ENCODE measurements at places on chromosomes 12 and 14.

DNA sequence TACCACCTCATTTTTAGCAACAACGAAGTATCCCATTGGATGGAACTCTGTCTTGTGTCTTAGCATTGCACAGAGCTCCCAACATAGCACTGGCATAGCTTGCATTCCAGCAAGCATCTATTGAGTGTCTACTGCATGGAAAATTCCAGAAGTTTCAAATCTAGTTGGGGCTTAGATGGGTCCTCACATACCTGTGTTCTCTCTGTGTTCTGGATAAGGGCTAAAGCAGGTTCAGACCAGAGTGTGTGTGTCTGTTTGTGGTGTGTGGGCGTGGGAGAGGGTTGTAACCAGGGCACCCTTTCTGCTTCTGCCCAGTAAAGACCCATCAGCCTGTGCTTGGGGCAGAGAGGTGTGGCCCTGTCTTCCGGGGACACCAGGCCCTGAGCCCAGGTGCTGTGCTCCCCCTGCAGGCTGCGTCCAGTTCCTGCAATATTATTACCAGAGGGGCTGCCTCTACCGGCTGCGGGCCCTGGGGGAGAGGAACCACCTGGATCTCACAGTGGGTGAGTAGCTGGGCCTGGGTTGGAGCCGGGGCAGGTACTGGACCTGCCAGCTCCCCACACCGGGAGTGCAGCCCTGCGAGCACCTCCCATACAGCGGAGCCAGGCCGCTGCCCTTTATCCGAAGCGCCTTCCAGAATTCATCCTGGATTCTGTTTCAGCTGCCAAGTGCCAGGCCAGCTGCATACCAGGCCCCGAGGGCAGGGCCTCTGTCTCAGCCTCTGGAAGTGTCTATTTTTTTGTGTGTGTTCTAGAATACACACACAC, 20.3 kb downstream of the RHOF start:
- DNase-seq: peak; percentile 78

DNA sequence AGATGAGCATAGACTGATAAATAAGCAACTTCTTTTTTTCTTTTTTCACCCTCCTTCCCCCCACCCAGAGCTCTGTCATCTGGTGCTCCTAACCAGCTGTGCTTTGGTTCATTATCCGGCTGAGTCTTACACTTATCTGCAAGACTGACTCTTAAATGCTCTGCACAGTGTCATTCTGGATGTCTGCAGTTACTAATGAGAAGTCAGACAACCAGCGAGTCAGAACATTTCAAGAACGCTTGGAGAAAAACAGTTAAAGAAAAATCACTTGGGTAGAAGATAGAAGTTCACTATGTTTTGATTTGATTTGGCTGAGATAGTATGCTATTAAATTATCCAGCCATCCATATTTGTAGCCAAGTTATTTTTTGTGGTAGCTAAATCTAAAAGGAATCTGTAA, 328.9 kb upstream of the PRICKLE1 start:
- no peak for DNase-seq

GRCh38 chr12:12992418-12993130, 7.5 kb downstream of the HEBP1 start:
- DNase-seq: no peak

GRCh38 chr14:37116933-37117849, 55.2 kb downstream of the SLC25A21 start:
- no peak for DNase-seq

DNA sequence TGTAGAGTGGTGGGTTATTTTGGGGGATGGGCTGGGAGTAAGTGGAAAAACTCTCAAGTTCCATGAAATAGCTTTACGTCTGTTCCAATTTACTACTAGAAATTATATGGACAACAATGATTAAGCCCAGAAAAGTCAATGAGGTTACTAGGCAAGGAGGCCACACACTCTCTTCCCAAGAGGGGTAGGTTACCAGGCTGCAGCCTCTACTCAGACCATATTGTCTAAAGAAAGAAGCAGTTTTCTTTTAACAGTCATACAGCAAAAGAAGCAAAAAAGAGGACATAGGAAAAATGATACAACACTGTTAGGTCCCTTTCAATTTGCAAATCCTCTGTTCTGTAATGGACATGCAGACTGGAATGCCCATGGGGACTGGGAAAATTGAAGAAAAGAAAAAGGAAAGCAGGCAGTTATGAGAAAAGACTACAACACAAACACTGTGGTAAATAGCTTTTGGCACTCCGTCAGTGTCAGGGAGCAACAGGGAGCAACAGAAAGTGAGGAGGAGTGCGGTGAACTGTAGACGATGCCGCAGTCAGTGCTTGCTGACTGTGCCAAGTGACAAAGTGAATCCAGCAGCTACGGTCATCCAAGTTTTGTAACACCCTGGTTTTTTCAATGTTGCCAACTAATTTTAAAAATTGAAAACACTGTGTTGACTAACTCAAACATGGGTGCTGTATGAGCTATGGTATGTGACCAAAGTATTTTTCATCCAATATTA, 39.8 kb upstream of the HMGA2 start:
- DNase-seq: no peak

- no peak for DNase-seq
Measured at GRCh38 chr14:90509403-90509802, 112.6 kb downstream of the CALM1 start.

GRCh38 chr14:82345184-82345583, 811.5 kb upstream of the SEL1L start:
- no peak for DNase-seq

DNA sequence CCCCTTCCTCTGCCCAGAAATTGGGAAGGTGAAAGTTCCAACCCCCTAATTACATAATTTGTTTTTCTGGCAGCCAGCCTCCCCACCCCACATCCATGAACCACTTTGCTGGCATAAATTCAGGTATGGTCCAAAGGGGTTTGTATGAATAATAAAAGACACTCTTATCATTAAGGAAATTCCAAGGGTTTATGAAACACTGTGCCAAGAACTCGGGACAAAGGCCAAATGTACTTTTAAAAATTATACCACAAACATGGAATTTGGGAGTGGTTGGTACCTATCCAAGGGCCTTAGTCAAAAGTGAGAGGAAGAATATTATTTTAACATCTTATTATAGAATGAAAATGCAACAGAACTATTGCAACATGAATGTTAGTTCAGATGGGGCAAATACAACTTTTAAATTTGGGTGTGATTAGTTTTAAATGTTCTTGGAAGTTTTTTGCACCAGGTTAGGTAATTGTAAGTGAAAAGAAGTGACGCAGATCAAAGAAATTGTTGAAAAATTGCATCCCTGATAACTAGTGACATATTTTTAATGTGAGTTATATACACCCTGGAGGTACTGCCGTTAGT, 217.8 kb downstream of the TMEM117 start:
- DNase-seq: no peak

- no peak for DNase-seq
Measured at GRCh38 chr12:124501827-124502226, 65.6 kb downstream of the NCOR2 start.

DNA sequence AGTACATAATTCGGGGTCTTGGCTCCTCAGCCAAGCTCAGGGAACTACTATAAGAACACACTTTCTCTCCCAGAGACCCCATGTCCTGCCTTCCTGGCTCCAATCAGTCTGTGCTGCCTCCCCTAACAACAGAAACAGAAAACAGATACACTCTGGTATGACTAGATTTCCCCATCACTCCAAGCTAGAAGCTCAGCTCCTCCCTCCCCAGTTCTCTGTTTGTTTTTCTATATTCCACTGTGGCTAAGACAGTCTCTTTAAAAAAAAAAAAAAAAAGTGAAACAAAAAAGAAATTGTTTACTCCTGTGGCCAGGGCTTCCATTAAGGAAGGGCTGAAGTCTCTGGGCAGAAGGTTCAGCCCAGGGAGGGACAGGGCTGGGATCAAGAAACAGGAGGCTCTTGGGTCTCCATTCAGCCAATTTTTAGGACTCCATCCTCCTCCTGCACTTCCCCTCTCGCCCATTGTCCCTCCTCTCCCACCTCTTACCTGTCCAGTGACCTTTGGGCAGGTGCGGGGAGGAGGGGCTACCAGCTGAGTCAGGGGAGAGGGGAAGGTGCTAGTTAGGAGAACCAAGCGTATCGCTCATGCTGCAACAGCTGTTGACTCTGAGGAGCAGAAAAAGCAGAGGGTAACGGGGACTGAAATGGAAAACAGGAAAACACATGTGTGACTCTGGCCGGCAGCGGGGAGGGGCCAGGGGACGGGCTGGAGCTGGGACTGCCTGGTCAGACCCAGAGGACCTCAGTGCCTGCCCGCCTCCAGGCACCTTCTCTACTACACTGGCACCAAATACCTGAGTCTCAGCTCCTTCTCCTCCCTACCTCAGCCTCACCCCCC, 4.1 kb upstream of the SLC7A7 start:
- no peak for DNase-seq

- DNase-seq: no peak
Measured at GRCh38 chr12:128817111-128818015, 6.4 kb downstream of the SLC15A4 start.

DNA sequence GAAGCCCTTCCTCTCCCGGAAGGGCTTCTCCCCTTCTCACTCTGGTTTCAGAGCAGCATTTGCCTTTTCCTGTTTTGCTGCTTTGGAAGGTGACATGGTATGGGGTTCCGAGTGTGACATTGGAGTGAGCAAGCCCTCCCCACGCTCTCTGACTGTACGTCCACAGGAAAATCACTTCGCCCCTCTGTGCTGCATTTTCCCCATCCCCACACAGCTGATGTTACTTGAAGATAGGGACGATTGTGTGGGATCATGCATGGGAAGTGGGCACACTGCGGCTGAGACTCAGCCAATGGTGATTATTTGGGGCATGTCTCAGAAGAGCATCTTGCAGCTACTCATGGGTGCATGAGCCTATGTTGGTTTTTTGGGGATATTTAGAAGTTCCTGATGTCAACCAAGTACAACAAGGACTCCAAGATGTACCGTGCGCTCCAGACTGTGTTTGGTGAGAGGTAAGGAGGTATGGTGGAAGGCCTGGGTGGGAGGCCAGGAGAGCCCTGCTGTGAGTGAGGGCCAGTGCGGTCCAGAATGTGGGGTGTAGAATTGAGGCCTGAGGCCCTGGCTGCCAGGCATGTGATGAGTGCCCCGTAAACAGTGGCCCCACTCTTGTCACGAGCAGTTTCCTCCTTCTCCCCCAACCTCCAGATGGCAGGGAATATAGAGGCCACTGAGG, 15.1 kb downstream of the CYP46A1 start:
- no peak for DNase-seq

- DNase-seq: no peak
Measured at GRCh38 chr12:123063535-123063934, 83.1 kb downstream of the ARL6IP4 start.

DNA sequence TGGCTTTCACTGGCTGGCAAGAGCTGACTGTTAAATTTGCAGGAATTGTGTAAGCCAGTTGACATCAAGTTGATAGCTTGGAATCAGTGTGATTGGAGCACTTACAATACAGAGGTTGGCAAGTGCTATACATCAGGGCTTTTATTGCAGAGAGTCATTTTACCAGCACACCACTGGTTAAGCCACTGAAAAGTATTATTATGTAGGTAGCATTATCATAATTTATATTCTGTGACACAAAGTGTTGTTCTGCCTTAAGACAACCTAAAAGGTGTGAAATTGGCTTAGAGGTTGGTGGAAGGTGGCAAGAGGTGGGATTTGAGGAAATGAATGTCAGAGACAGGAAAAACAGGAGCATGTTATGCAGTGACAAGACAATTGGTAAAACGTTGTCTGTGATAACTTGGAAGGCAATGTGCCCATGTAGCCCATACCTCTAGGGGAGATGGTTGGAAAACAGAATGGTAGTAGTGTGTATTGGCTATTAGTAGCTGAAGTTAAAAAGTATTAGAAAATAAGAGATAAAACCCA, 172.9 kb upstream of the PRICKLE1 start:
- DNase-seq: no peak

GRCh38 chr12:121452340-121452984, 52.5 kb downstream of the RNF34 start:
- no peak for DNase-seq

DNA sequence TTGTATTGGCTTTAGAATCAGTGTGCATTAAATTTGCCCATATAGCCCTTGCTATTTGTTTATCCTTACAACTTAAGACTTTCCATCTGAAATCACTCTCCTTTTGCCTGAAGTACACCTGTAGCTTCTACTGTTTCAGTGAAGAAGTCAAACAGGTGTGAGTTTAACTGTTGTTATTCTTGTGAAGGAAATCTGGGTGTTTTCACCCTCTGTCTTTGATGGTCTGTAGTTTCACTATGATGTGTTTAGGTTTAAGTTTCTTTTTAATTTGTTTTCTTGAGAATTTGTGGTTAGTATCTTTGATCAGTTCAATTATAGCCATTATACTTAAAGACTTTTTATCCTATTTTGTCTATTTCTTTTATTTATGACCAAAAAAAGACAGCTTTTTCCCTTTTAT, 68.9 kb upstream of the BBS10 start:
- DNase-seq: no peak

DNA sequence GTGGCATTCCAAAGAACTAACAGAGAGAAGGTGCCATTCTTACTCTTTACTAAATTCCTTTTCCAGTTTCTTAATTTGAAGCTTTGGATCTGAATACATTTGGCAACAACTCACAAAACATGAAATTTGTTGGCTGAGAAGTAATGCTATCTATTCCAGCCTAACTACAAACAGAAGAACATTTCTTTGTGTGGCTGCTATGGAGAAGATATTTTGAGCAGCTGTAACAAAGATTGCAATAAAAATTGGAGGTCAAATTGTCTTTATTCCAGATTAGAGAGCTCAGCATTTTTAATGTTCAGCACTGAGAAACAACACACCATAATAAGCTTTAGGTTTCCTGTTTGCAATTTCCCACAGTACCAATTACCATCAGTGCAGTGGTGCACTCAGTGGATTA, 835.8 kb upstream of the FLRT2 start:
- DNase-seq: no peak

DNA sequence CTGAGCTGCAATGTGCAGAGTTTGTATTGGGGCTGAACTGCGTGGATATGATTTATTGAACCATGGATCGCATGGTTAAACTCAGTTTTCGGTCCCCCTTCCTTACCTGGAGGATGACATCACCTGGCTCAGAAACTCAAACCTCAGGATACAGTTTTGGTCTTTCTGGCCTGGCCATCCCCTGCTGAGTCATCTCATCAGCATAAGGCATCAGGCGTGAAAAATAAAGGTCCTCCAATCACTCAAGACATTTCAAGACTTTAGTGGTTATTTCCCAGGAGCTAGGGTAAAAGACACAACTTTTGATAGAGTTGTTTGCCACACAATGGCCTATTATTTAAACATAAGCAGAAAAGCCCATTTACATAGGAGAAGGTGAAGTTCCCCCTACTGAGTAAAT, 631.1 kb upstream of the TMEM132C start:
- no peak for DNase-seq

DNA sequence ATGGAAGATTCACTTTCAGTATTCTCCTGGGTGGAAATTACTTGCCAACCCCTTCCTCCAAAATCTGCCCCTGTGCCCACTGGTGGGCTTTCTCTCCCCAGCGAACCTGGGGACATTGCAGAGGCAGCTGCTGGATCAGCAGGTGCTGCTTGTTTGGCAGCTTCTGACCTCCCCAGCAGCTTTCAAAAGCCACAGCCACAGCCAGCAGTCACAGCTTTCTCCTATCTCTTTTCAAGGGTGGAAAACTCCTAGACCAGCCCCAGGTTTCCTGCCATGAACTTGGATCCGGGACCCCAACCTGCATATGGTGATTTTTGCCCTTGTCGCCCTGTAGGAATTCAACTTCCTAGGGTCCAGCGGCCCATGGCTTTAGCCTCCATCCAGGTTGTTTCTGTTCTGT, 330.8 kb downstream of the ADAMTS20 start:
- no peak for DNase-seq
